ENCODE measurements at places on chromosomes 4 and X. TPM values are rescaled to one million over a fixed set of nuclear protein-coding genes. Genes with fewer than 3 reads are reported as not detected.

The CBLL2 gene
- polyA plus RNA-seq, result not detected

GRCh38 chr4:111789901-111790640 is 355.2 kb upstream of the FAM241A start:
- no peak for DNase-seq

GRCh38 chr4:18593297-18594002 is 571.9 kb upstream of the LCORL start:
- DNase-seq, result peak; percentile 80

The HMGN5 gene
- 3.8 TPM for polyA plus RNA-seq

DNA sequence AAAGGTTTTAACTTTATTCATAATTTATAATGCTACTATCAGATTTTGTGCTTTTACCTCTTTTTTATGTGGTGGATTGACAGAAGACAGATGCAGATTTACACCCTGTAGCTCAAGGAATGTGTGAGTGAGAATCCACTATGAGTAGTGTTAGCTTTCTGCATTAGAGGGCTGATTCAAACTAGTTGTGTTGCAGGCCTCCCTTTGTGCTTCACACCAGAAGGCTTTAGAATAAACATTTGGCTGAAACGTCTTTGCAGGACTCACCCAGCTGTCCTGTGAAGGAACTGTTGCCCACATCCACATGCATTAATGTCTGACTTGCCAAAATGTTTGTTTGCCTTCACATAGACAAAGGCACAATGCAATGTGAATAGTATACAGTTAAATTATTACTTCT is 127.0 kb downstream of the PCDH7 start:
- no peak for DNase-seq

GRCh38 chrX:18883234-18883960 is 100.5 kb downstream of the PHKA2 start:
- DNase-seq, result no peak

The LRCH2 gene
- polyA plus RNA-seq, result 3.8 TPM

GRCh38 chr4:173111031-173111430 is 57.6 kb upstream of the GALNT7 start:
- no peak for DNase-seq

DNA sequence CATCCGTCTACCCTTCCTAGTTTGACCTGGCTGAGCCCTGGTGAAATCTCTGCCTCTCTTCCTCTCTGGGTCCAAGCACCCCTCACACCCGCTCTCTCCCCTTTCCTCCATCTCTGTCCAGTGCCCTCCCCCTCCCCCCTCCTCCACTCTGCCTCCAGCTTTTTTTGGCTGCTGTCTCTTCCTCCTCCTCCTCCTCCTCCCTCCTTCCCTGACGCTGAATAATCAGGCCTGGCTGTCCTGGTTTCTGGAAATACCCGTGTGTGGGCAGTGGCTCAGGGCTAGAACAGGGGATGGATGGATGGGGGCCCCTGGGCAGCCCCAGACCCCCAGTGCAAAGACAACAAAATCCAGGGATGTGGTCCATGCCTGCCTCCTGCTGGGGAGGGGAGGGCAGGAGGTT is 4.7 kb upstream of the SYP start:
- no peak for DNase-seq

The IBSP gene
- polyA plus RNA-seq, result not detected

- no peak for DNase-seq
These were observed 25.7 kb downstream of the RAB33A start for GRCh38 chrX:130197464-130197863.

The RHOXF1 gene
- 0.35 TPM for polyA plus RNA-seq

- no peak for DNase-seq
These were observed 92.5 kb upstream of the STOX2 start for GRCh38 chr4:183812567-183812966.

DNA sequence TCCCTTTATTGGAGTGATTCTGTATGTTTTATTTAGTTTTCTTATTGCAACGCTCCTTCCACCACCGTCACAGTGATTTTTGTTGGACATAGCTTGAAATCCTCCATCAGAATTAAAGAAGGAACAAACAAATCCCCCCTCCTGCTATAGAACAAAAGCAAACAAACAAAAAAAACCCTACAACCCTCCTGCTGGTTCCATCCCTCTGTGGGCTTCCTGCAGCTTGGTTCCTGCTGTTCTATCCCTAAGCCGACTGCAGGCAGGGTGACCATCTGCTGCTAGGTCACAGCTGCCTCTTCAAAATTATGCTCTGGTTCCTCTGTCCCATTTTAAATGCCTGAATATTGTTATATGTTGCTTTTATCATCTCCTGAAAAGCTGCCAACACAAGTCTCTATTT is 116.8 kb upstream of the AGA start:
- no peak for DNase-seq

DNA sequence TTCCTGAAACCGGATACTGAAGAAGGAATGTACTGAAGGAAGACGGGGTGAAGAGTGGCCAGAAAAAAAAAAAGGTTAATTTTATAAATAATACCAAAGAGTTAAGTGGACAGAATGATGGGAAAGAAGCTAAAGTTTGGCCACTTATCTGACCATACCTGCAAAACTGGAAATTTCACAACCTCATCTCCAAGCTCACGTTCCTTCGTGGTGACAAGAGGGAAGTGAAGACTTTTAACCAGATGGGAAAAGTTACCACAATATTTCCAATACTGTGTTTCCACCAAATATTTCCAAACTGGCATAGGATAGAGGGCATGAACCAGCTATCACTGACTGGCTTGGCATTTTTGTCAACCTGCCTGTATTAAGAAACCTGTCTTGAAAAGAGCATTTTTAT is 56.4 kb downstream of the MAML3 start:
- no peak for DNase-seq

GRCh38 chr4:150072906-150073714 is 5.1 kb upstream of the DCLK2 start:
- peak; percentile 32 for DNase-seq

GRCh38 chr4:5162909-5163508 is 111.7 kb downstream of the STK32B start:
- DNase-seq, result no peak

GRCh38 chr4:124060261-124060918 is 652.1 kb downstream of the ANKRD50 start:
- DNase-seq, result peak; percentile 70

The HTT gene
- polyA plus RNA-seq, result 32.0 TPM

GRCh38 chrX:11010476-11010875 is 100.7 kb upstream of the HCCS start:
- DNase-seq, result no peak

The PLXNA3 gene
- 41.3 TPM for polyA plus RNA-seq

GRCh38 chr4:78288327-78288726 is 231.2 kb downstream of the FRAS1 start:
- DNase-seq, result no peak

The COX7B gene
- 201 TPM for polyA plus RNA-seq

GRCh38 chr4:15364183-15364582 is 63.6 kb upstream of the C1QTNF7 start:
- DNase-seq, result no peak

- DNase-seq, result no peak
These were observed 35.0 kb upstream of the SLC4A4 start for GRCh38 chr4:71303850-71304249.

GRCh38 chr4:106850691-106851090 is 185.4 kb downstream of the DKK2 start:
- DNase-seq, result no peak

DNA sequence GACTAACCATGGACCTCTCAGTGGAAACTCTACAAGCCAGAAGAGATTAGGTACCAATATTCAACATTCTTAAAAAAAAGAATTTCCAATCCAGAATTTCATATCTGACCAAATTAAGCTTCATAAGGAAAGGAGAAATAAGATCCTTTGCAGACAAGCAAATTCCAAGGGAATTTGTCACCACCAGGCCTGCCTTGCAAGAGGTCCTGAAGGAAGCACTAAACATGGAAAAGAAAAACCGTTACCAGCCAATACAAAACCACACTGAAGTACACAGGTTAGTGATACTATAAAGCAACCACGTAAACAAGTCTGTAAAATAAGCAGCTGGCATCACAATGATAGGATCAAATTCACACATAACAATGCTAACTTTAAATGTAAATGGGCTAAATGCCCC is 156.6 kb downstream of the FAM13A start:
- DNase-seq, result no peak

- no peak for DNase-seq
These were observed 905.4 kb upstream of the NDST4 start for GRCh38 chr4:116018831-116019230.

- no peak for DNase-seq
These were observed 346.7 kb upstream of the PPARGC1A start for GRCh38 chr4:24236532-24236931.

The MAGEA4 gene
- polyA plus RNA-seq, result not detected

The PSAPL1 gene
- not detected for polyA plus RNA-seq

DNA sequence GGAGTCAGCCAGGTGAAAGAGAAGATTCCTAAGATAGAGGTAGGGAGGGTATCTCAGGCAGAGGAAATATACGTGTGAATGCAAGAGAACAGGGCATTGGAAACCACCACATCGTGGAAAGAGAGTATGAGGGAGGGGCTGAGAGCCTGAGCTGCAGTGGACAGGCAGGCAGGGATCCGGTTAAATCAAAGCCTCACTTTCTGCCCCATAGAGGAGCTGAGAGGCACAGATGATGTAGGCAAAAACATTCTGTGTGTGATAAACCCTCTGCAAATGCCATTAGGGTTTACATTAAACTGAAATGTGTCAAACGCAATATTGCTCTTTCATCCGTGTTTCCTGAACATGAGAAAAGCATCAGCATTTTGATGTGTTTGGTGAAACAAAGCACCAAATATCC is 298.1 kb upstream of the TAPT1 start:
- DNase-seq, result no peak

GRCh38 chr4:103754844-103755243 is 35.1 kb upstream of the TACR3 start:
- DNase-seq, result no peak

DNA sequence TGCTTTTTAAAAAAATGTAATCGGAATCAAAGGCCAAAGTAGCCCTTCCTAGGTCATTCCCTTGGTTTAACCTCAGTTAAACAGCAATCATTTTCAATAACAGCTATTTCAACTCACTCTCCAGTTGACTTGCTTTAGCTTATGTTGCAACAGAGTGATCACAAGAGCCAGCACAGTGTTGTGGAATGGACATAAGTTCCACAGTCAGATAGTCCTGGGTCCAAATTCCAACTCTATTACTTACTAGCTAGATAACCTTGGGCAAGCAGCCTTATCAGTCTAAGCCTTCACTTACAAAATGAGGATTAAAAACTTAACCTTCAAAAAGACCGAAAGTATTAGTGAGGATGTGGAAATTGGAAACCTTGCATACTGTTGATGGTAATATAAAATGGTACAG is 9.2 kb upstream of the GPC3 start:
- DNase-seq, result no peak

DNA sequence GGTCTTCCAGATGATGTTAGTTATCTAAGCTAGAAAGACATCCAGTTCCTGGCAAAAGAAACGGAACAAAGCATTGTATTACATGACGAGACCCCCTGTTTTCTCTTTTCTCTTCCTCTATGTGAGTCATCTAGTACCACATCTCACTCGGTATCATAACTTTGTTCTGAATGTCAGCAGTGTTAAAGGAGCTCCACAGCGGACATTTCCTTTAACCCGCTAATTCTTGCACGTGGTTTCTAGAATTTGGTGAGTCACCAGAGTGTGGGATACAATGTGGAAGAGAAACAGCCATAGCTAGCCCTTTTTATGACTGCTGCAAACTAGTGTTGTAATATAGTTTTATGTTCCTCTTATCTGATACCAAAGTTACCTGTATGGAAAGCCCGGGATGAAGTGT is 243.7 kb downstream of the TENM3 start:
- no peak for DNase-seq

GRCh38 chr4:139643042-139643895 is 22.4 kb upstream of the MGST2 start:
- no peak for DNase-seq

- no peak for DNase-seq
These were observed 7.6 kb downstream of the ENPEP start for GRCh38 chr4:110483516-110483915.

The STK32B gene
- polyA plus RNA-seq, result 6.6 TPM

- no peak for DNase-seq
These were observed 32.2 kb downstream of the RNF212 start for GRCh38 chr4:1080961-1081688.

The CFI gene
- polyA plus RNA-seq, result 7.3 TPM

- DNase-seq, result no peak
These were observed 32.0 kb upstream of the TENT5D start for GRCh38 chrX:80388206-80388605.

All from hindlimb muscle (tissue), 1 donor.